Foreskin keratinocyte (primary cell): ENCODE measurements at places on chromosomes 12 and 14. TPM values are rescaled to one million over a fixed set of nuclear protein-coding genes. Genes with fewer than 3 reads are reported as not detected.

DNA sequence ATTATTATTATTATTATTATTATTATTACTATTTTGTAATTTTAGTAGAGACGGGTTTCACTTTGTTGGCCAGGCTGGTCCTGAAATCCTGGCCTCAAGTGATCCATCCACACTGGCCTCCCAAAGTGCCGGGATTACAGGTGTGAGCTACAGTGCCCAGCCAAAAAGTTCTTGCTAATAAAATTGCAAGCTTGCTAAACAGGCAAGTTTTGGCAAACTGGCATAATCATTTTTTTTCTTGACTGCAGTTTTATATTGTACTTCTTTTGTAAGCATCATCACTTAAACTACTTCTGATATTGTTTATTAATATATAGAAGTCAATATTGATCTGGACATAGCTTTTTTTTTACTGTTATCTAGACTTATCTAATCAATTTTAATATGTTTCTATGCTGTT lies 536.4 kb downstream of the LRFN5 start:
- no peak for DNase-seq

GRCh38 chr14:79275292-79275655 lies 936.0 kb downstream of the DIO2 start:
- no peak for DNase-seq

DNA sequence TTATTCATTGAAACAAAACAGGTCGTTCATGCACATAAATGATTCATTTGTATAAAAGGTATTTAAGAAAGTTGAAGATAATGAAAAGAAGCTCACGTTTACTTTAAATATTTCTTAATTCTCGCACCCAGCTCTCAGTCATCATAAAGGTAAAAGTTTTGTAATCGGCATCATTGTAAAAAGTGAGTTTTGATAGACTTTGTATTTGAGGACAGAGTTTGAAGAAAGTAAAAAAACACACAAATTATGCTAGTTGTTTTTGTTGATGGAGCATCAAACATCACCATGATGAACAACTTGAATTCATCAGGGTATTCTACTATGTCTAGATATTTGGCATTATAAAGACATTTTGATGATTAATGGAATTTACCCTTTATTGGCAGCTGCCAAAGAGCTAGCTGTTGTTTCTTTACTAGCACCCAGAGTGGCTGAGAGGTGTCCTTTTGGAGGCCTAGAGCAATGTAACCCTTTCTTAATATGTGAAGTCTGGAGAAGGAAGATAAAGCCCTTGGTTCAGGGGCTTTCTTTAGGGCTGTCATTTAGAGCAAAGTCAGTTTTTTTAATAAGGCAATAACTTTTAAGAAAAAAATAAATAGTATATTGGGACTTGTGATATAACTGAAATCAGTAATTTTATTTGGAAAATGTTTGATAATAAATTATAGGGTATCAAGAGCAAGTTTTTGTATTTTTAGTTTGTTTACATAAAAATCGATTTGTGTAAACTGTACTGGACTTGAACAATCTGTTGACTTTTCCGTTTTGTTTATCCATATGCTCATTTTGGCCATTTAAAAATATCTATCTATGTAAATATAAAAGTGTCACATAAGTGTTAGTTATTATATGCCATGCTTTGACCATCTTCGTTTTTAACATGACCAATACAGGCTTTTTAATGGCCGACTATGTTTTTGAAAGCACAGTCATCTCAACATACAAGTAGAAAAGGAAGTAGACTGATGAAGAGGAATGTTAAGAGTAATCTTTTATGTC lies 7.4 kb downstream of the GLRX5 start:
- DNase-seq, result no peak

KRT73 gene
- total RNA-seq, result not detected in 2 replicates

DNA sequence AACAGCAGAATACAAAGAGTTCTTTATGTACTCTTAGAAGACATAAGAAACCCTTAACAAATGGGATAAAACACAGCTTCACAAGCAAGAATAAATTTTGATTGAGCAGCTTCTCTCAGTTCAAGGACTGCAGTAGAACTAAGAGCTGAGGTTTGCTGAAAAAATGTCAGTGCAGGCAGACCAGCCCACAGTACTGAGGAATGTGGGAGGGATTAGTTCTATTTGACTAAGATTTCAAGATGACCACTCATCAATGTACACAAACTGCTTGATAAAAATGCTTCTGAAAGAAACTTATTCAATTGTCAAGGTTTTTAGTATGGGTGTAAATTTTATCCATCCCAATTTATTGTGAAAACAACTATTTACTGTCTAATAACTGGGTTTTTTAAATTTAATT lies 138.4 kb downstream of the SEC23A start:
- DNase-seq, result no peak

- no peak for DNase-seq
These were observed 799 bp downstream of the THTPA start for GRCh38 chr14:23556700-23557440.

- DNase-seq, result no peak
These were observed 10.1 kb upstream of the SMCO3 start for GRCh38 chr12:14824012-14824634.
